T1000 (cell line): ENCODE measurements at places on chromosomes 1 and 21.
A peak's percentile ranks its signal among the peaks of the same experiment; 100 is the strongest.

- DNase-seq, result no peak
These were observed 56.3 kb upstream of the JUN start for GRCh38 chr1:58839846-58840835.

DNA sequence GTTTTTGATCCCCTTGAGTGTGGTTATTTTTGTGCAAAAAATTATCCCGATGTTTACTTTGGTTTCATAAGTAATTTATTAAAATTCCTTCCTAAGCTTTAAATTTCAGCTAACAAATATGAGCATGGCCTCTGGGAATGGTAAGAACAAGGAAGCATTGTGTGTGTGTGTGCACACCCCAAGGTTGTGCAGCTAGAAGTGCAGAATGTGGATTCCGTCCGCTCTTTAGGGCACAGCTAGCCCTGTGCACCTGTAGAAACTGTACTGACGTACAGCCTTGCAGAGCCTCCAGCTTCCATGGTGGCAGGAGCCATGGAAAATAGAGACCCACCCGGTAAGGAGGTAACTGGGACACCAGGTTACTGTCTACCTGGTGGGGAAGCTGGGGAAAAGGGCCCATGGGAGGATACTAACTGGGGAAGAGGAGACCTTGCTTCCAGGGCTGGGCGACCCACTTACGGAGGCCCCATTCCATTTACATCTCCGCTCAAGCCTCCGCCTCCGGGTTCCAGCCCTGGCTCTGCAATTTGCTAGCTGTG, 54.7 kb downstream of the B3GALT5 start:
- no peak for DNase-seq

GRCh38 chr21:42443181-42443785, 39.6 kb downstream of the UBASH3A start:
- DNase-seq, result no peak

- DNase-seq, result peak; percentile 67
These were observed 58.1 kb downstream of the CAPZB start for GRCh38 chr1:19427087-19427781.

DNA sequence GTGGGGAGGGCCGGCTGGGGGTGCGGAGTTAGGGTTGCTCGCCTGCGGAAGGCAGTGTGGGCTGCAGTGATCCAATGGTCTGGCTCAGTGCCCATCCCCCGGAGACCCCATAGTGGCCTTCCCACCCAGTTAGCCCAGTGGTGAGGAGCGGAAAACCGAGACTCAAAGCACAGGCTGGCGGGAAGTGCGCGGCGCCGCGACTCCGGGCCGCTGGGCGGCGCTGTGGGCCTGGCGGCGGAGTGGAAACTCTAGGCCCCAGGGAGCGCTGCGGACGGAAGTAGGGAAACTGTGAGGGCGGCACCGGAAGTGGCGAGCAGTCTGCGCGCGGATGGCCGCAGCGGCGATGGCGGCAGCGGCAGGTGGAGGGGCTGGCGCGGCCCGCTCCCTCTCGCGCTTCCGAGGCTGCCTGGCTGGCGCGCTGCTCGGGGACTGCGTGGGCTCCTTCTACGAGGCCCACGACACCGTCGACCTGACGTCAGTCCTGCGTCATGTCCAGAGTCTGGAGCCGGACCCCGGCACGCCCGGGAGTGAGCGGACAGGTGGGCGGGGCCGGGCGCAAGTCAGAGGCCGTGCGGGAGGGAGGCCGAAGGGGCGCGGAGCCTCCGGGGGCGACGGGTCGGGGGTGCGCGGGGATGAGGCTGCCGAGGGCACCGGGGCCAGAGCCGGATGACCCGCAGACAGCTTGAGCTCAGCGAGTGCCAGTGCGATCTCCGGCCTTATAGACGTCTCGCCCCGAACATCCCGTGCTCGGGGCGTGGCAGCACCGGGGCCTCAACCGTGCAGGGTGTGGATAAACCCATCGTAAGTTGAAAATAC, at the start of gene ADPRS:
ADPRS (plus strand) TSS at position 316 of the 816 bp plus-strand sequence; CDS start at position 329, 13 bp downstream.
- DNase-seq, result peak; percentile 88
